Endothelial cell (in vitro differentiated cells): ENCODE measurements at places on chromosomes 7 and 10.

GRCh38 chr7:19665399-19666008, 43.3 kb downstream of the POLR1F start:
- H3K27me3 ChIP-seq, result no peaks in the 10 kb centered on the region
- no peaks in the 10 kb centered on the region for H3K36me3 ChIP-seq
- H3K27ac ChIP-seq, result no peak overlapping the region
- no peak for DNase-seq

DNA sequence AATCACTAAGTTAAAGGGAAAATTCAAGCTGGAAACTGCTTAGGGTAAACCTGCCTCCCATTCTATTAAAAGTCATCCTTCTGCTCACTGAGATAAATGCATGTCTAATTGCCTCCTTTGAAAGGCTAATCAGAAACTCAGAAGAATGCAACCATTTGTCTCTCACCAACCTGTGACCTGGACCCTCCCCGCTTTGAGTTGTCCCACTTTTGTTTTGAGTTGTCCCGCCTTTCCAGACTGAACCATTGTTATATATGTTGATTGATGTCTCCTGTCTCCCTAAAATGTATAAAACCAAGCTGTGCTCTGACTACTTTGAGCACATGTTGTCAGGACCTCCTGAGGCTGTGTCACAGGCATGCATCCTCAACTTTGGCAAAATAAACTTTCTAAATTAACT, 378.4 kb downstream of the KIF20B start:
- no peak overlapping the region for H3K4me3 ChIP-seq
- peaks cover 19% of the 10 kb centered on the region for H3K4me1 ChIP-seq
- DNase-seq, result no peak
- no peak overlapping the region for H3K27ac ChIP-seq
- peaks cover 6% of the 10 kb centered on the region for H3K36me3 ChIP-seq
- H3K27me3 ChIP-seq, result peaks cover 2% of the 10 kb centered on the region

DNA sequence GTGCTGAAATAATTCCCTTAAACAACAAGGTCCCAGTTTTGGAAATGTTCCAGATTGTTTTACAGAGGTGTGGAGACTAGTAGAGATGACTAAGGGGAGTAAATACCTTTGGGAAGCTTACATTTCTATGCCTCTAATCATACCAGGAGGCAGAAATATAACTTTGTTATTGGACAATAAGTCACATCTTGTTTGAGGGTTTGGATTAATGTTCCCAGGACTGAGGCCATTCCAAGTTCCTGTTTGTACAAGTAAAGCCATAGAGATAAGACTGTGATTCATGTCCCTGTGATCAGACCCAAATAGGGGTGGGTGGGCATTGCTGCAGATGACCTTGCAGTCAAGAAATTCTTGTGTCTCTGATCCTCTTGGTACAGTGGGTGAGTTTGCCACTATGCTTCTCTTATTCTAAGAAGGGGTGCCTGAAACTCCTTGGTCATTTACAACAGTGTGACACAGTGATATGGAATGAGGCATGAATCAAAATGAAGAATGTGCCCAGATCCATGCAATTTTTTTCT, 508.3 kb downstream of the SORCS3 start:
- no peaks in the 10 kb centered on the region for H3K4me1 ChIP-seq
- no peak overlapping the region for H3K27ac ChIP-seq
- H3K36me3 ChIP-seq, result no peaks in the 10 kb centered on the region
- no peak for DNase-seq
- no peak overlapping the region for H3K4me3 ChIP-seq

DNA sequence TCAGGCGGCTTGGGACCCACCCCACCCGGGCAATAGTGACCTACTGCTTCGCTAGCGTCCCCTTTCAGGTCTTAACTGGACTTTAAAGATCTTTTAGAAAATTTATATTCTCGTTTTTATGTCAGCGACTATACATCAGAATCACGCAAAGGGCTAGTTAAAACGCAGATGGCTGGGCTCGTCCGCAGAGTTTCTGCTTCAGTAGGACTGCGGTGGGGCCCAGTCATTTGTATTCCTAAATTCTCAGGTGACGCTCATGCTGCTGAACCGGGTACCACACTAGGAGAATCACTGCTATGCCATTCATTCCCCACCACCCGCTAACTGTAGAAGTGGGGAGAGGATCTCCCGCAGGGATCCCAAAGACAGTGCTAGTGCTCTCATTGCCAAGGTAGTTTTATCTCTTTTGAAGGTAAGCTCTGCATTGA, 12.0 kb upstream of the SP8 start:
- H3K4me1 ChIP-seq, result peaks cover 13% of the 10 kb centered on the region
- no peak overlapping the region for H3K27ac ChIP-seq
- H3K4me3 ChIP-seq, result peak overlapping the region; percentile 83
- H3K27me3 ChIP-seq, result peaks cover 21% of the 10 kb centered on the region

DNA sequence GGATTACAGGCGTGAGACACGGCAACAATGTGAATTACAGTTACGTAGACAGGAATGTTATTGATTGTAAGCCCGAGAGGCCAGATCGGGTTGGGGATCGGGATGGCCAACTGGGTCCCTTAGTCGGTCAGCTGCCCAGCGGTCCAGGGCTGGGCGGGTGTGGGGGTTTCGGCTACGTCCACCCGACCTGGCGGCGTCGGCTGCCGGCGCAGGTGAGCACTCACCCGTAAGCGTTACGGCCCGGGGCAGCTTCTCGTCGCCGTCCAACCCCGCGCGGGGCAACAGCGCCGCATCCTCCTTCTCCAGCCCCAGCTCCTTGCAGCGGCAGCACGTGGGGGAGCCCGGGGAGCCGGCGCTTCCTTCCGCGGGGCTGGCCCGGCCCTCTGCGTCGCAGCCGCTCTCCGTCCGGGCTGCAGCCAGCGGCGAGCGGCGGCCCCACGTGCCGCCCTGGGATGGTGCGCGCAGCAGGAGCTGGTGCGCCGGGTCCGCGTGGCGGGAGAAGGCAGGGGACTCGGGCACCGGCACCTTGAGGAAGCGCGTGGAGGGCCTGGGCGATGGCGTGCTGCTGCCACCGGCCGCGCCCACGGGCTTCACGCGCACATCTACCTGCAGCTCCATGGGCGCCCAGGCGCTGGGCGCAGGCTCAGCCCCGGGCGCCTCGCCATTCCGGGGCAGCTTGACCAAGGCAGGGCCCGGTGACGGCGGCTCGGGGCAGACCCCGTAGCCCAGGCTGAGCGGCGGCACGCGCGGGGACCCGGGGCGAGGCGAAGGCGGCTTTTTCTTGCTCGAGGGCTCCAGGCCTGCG, 609 bp downstream of the KLRG2 start:
- H3K27me3 ChIP-seq, result peaks cover 11% of the 10 kb centered on the region
- H3K27ac ChIP-seq, result no peak overlapping the region
- no peaks in the 10 kb centered on the region for H3K4me1 ChIP-seq
- H3K4me3 ChIP-seq, result no peak overlapping the region

DNA sequence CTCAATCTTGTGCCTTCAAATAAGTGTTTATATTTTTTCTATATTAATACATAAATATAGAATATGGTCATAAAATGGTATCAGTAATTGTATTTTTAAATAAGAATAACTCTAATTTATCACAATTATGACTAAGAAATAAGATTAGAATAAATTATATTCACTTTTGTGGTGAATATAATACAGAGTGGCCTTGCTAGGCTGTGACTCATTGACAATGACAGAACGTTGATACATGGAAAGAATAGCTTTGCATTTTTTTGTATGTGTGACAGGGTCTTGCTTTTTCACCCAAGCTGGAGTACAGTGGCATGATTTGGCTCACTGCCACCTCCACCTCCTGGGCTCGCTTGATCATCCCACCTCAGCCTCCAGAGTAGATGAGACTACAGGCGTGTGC, 47.8 kb upstream of the PCLO start:
- H3K27ac ChIP-seq, result no peak overlapping the region
- peaks cover 2% of the 10 kb centered on the region for H3K27me3 ChIP-seq
- H3K36me3 ChIP-seq, result no peaks in the 10 kb centered on the region
- DNase-seq, result no peak

- peaks cover 5% of the 10 kb centered on the region for H3K36me3 ChIP-seq
- DNase-seq, result no peak
- peaks cover 3% of the 10 kb centered on the region for H3K4me1 ChIP-seq
- H3K4me3 ChIP-seq, result no peak overlapping the region
- no peak overlapping the region for H3K27ac ChIP-seq
Measured at GRCh38 chr10:79025199-79025832, 43.5 kb upstream of the ZMIZ1 start.

DNA sequence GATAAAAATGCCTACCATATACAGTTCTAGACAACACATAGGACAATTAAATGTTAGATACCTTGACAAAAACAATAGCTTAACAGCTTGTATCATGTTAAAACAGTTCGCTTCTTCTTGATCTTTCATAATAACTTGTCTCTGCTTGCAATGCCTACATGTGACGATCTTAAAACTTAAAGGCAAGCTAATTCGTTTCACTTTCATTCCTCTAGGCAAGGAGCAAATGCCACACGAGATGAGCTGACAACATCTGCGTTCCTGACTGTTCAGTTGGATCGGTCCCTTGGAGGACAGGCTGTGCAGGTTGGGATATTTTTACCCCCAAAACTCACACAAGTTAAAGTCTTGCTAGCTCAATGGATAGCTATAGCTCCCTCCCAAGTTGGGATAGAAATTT, 51.6 kb upstream of the ARL4A start:
- H3K4me1 ChIP-seq, result no peaks in the 10 kb centered on the region
- no peaks in the 10 kb centered on the region for H3K27me3 ChIP-seq
- H3K4me3 ChIP-seq, result no peak overlapping the region
- no peak for DNase-seq

- no peak overlapping the region for H3K27ac ChIP-seq
- H3K4me1 ChIP-seq, result no peaks in the 10 kb centered on the region
- H3K4me3 ChIP-seq, result no peak overlapping the region
- H3K36me3 ChIP-seq, result no peaks in the 10 kb centered on the region
Measured at GRCh38 chr7:54964136-54964535, 54.7 kb upstream of the EGFR start.

- no peak overlapping the region for H3K27ac ChIP-seq
- H3K4me3 ChIP-seq, result no peak overlapping the region
- DNase-seq, result no peak
Measured at GRCh38 chr7:123974326-123974908, 49.4 kb downstream of the SPAM1 start.

DNA sequence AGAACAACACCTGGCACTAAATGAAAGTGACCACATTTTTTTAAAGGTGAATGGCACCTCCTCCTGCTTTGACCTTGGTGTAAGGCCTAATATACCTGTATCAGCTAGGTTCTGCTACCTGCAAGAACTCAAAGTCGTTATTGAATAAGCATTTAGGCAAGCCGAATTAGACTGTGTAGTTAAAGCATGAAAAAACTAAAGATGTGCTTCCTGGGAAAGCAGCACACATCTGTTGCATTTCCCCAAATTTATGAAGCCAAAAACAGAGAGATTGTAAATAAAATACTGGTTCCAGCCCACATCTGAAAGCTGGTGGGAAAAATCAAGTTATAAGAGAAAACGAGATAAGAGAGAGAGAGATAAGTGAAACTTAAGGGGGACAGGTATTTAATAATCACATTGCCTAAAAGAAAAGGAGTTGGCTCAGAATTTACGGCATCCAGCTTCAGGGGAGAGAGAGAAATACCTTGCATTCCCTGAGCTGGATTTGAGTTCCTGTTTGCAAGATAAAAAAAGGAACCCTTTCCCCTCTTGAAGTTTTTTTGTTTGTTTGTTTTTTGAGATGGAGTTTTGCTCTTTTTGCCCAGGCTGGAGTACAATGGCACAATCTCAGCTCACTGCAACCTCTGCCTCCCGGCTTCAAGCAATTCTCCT, 1.8 kb upstream of the XPNPEP1 start:
- peaks cover 36% of the 10 kb centered on the region for H3K4me1 ChIP-seq
- H3K27ac ChIP-seq, result peak overlapping the region; percentile 72
- H3K27me3 ChIP-seq, result peaks cover 7% of the 10 kb centered on the region

GRCh38 chr7:135597181-135597925, 39.6 kb downstream of the NUP205 start:
- no peaks in the 10 kb centered on the region for H3K27me3 ChIP-seq
- peaks cover 6% of the 10 kb centered on the region for H3K36me3 ChIP-seq
- no peaks in the 10 kb centered on the region for H3K4me1 ChIP-seq

DNA sequence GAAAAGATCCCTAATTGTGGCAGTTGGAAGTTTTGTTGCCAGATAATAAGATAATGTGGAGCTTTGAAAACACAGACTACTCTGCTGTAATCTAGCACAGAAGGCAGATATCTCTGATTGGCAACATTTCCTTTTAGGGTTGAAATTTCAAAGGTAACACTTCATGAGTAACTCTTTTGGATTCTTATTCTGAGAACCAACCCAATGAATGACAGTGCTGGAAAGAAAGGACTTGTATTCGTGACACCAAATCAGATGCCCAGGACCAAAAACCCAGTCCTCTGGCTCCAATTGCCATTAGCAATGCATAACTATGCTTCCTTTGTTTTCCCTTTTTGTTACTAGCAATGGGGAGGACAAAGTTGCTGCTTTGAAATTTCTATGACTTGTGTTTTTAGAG, 41.0 kb upstream of the ELMO1 start:
- DNase-seq, result no peak
- H3K4me1 ChIP-seq, result peaks cover 5% of the 10 kb centered on the region
- no peak overlapping the region for H3K27ac ChIP-seq
- peaks cover 7% of the 10 kb centered on the region for H3K36me3 ChIP-seq
- H3K27me3 ChIP-seq, result no peaks in the 10 kb centered on the region

- H3K4me3 ChIP-seq, result no peak overlapping the region
- H3K4me1 ChIP-seq, result peaks cover 2% of the 10 kb centered on the region
- H3K27ac ChIP-seq, result no peak overlapping the region
- H3K27me3 ChIP-seq, result no peaks in the 10 kb centered on the region
- H3K36me3 ChIP-seq, result no peaks in the 10 kb centered on the region
Measured at GRCh38 chr10:62018131-62018911, 116.8 kb downstream of the ARID5B start.

DNA sequence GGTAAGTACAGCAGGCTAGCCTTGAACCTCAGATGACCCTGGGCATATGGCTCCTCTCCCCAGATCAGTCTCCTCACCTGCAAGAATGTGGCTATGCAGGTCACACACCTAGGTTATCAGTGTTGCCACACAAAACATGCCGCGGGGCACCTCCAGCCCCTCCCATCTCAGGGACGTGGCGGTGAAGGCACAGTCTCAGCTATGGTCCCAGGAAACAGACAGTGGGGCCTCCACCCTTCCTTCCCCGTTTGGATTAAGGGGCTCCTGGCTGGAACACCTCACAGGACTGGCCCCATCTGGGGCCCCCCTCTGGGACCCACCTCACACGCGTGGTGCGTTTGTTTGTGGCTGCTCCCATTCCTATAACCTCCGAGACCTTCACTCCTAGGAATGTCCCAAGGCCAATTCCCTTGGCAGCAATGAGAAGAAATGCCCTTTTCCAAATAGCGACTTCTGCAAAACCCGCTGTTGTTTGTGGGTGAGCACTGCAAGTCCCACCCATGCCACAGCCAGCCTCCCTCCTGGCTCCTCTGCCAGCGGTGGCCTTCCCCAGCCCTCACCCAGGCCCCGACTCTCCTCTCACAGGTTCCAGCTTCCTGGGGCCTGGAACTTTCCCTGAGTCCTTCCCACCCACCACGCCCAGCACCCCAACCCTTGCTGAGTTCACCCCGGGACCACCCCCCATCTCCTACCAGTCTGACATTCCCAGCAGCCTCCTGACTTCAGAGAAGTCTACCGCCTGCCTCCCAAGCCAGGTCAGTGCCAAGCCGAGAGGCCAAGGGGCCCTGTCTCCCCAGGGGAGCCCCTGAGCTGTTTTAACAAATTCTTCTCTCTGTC, 17.1 kb downstream of the ZMIZ2 start:
- H3K4me1 ChIP-seq, result no peaks in the 10 kb centered on the region
- no peak for DNase-seq
- no peak overlapping the region for H3K27ac ChIP-seq
- H3K4me3 ChIP-seq, result no peak overlapping the region
- peaks cover 28% of the 10 kb centered on the region for H3K36me3 ChIP-seq
